Activated CD4-positive, alpha-beta memory T cell treated with anti-CD3 and anti-CD28 coated beads for 36 hours (primary cell): ENCODE measurements at places on chromosomes 5 and 9. TPM values are rescaled to one million over a fixed set of nuclear protein-coding genes. Genes with fewer than 3 reads are reported as not detected.
A peak's percentile ranks its signal among the peaks of the same experiment; 100 is the strongest.

The MARCHF3 gene
- total RNA-seq = 4.0 TPM

The FOXD4L5 gene
- total RNA-seq = not detected

DNA sequence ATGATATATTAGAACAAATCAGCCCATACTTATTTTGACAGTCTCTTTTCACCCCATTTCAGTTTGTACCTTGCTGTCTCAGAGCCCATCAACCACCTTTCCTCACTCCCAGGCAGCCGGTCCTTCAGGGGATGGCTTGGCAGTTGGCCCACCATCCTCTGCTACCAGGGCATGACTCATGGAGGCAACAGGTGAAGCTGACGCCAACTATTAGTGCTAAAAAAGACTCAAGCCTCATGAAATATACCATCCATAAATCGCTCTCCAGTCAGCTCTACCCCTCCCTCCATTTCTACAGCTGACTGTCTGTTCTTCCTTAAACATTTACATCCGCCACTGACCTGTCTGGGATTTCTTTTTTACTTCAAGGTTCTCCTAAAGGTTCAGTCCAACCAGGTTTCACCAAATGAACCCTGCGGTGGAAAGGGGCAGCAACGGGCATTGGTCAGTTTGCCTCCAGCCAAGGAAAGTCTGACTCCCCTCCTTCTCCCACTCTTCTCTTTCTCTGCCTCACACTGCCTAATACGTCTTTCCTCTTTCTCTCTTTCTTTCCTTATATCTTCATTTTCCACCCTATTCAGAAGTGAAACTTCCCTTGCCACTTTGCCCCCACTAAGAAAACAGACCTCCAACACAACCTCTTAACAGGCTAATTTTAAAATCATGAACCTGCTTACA lies 439.1 kb downstream of the RAB3C start:
- no peak for DNase-seq

DNA sequence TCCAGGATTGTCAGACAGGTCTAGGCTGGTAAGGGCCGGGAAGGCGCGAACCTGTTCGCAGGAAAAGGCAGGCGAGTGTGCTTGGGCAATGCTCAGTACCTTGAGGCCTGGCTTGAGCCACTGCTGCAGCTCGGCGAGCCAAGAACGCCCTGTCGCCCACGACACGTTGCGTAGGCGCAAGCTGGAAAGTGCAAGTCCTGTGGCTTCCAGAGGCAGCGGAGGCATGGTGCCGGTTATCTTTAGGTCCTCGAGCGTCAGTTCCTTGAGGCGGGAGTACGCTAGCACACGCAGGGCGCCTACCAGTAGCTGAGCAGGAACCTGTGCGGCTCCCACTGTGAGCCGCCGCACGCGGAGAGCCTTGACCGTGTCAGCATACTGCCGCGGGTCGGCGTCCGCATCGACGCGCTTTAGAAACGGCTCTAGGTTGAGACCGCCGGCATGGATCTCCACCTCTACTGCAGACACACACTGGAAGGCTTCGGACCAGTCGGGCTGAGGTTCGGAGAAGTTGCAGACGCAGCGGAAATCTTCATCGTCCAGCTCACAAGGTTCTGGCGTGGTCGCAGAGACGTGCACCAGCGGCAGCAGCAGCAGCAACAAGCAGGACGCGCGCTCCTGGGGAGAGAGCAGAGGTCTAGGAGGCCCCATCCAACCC lies 482 bp downstream of the CD14 start:
- peak; percentile 67 for DNase-seq

DNA sequence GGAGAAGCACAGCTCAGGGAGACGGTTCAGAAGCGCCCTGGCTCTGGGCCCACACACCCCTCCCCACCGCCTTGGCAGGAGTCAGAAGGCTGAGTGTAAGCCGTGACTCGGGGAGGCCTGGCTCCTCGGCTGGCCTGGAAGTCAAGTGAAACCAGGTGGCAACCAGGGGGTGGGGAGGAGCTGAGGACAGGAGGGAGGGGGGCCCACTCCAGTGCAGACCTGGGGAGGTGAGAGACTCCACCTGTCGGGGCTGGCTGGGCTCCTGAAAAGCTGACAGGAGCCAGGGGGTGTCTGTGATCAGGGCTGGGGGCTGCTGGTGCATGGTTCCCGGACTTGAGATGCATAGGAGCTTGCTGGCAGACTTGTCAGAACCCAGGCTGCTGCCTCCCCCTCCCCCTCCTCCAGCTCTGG lies 150.2 kb upstream of the PHYKPL start:
- no peak for DNase-seq

The SPATA31A3 gene
- not detected for total RNA-seq

DNA sequence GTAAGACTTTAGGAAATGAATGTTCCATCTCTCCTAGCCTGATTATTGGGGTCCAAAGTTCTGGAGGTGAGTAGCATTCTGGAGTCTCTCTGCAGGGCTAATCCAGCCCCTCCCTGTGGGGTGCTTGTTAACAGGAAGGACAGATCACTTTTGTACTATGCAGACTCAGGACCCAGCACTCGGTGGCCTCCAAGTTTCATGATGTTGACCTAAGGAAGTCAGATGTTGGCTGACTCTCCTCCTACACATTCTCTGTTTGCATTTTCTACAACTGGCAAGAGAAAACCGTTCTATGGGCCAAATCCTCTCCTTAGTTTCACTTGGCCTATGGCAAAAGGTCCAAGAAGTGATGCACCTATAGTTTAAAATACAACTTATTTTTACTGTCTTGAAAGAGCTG lies 5.5 kb upstream of the PDE8B start:
- no peak for DNase-seq

- DNase-seq = no peak
Observed at GRCh38 chr9:37163299-37163698, 42.9 kb downstream of the ZCCHC7 start.

DNA sequence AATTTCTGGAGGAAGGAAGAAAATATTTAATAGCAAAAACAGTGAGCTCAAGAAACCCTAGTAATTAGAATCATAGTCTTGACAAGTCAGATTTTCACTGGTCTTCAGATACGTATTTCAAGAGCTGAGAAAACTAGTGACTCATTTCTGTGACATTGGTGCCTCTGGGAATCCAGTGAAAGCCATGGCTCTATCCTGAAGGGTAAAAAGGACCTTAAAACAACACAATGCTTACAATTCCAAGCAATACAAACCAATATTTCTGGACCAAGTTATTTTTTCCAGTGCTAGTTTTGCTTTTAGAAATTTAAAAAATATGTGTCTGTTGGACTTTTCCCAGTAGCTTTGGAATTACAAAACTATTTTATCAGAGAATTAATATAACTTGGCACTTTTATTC lies 140.3 kb downstream of the LPAR1 start:
- no peak for DNase-seq

- no peak for DNase-seq
Observed at GRCh38 chr5:135437422-135437795, 9.7 kb downstream of the DCANP1 start.

DNA sequence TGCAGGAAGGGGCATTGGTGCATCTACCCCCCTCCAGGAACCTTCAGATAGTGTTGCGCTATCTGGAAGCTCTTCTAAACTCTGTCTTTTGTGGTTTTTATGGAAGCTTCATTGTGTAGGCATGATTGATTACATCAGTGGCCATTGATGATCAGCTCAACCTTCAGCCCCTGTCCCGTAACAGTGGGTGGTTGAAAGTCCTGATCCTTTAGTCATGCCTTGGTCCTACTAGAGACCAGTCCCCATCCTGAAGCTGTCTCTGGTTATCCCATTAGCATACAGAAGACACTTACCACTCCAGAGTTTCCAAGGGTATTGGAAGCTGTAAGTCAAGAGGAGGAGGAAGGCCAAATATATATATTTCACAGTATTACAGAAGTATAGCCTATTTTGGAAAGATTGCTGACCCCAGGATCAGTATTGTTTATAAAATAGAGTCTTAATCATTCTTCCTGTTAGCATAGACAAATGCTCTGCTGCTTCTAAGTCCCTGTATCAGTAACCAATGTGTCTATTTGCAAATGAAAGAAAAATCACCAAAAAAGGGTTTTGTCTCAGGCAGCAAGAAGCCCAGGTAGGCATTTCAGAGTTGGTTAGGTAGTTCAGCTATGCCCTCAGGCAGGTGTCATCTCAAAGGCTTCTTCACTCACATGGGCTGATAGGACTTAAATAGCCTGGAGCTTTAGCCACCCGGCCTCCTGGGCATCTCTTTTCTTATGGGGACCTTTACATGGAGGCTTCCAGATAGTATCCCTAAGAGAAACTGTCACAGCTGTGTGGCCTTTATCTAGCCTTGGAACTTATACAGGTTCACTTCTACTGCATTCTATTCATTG lies 41.6 kb downstream of the SPIN1 start:
- DNase-seq = no peak
